ENCODE measurements at places on chromosomes 11 and 22.

GRCh38 chr22:43126501-43127165 is 16.1 kb downstream of the BIK start:
- no peak for DNase-seq

GRCh38 chr11:1837171-1838076 is 1.4 kb upstream of the TNNI2 start:
- peak; percentile 19 for DNase-seq

DNA sequence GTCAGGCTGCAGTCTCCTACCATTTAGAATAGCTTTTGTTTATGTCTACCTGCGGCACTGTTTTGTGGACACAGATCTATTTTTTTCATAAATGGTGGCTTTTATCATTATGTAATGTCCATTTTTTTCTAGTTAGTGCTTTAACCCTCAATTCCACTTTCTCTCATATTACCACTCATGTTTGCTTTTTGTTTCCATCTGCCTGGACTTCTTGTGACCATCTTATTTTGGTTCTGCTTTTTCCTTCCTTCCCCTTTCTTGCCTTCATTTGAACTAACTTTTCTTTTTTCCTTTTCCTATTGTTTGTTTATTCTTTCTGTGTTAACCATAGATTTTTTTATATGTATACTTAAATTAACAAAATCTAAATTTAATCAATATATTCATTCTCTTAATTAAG is 98.5 kb upstream of the SLC22A12 start:
- DNase-seq, result no peak

GRCh38 chr11:85710917-85711316 is 24.9 kb upstream of the CCDC89 start:
- DNase-seq, result no peak

DNA sequence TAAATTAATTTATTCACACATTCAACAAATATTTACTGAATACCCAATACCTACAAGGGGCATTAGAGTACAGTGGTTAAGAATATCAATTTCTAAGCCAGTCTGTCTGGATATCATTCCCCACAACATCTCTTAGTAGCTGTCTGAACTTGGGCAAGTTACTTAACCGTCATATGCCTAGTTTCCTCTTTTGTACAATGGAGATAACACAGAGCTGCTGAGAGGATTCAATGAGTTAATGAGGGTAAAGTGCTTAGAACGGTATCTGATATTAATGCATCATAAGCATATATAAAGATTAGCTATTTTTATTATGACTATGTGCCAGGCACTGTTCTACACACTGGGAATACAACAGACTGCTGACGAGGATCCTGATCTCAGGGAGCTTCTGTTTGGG is 116.4 kb downstream of the APOL5 start:
- DNase-seq, result no peak

DNA sequence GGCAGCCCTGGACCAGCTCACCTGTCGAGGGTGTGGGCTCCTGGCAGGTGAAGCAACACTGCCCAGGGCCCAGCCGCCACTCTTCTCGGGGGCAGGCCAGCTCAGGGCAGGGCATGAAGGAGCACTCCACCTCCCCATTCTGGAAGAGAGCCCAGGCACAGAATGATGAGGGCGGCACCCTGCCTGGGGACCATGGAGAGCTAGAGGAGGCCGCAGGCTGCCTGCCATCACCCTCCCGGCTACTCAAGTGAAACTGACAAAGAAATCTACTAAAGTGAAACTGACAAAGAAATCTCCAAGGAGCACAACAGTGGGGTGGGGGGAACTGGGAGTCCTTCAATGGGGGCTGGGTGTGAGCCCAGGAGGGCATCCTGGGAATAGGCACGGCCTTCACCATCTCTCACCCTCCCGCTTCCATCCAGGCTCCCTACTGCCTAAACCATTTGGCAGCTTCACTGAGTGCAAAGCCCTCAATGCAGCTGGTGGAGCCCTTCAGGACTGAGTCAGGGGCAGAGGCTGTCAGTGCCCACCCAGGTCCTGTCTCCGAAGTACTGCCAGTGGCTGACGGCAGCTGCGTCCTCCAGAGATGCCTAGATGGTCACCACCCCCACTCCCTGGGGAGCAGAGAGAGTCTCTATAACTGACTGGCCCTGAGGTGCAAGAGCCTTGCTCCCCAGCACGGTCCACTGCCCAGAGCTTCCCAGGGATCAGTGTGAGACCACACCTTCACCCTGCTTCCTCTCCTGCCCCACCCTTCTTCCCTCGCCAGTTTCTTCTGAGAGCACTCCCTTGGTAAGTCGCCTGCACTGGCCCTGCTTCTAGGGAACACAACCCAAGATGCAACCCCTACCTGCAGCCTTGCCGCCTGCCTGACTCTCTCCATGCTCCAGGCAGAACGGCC is 21.7 kb downstream of the VWCE start:
- DNase-seq, result no peak

DNA sequence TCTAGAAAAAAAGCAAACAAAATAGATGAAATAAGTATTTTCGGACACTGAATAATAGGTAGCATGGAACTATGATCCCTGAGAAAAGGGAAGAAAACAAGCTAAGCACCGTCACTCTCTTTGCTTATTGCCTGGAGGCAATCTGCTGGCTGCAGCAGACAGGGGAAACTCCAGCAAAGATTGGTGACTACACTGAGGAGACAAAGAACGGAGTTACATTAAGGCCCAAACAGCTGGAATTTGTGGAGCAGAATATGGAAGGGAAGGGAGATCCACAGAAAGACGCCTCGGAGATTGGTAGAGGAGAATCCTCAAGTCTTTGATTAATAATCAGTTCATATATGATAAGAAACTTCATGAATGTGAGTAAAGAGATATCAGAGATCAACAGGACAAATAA is 150.2 kb downstream of the TYR start:
- DNase-seq, result no peak

DNA sequence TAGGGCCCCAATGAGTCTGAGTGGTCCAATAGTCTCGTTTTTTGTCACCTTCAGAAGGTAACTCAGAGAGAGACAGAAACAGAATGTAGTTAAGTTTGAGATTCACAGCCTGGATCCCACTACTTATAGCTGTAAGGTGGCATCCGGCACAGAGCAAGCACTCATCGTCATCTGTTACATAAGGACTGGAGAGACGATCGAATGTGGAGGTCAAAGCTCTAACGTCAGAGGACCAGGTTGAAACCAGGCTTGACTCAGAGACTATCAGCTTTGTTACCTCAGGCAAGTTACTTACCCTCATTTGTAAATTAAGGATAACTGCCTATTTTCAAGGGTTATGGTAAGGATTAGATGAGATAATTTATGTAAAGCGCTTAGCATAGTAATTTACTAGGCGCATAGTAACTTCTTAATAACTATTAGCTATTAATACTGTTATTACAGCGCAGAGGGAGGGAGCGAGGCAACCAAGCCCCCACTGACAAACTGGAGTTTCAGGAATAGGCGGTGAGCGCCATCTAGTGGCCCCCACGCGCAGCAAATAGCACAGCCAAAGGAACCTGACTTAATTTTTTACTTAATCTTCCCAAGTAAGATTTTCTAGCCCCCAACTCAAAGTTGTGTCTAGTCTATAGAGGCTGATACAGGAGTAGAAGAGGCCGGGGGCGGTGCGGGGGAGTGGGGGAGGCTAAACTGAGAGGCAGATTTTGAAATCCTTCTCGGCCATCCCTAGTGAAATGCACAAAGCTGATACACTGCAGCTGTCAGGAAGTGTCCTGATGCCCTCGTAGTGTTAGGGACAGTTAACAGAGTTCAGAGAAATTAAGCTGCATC is 29.0 kb upstream of the API5 start:
- DNase-seq, result peak; percentile 26

DNA sequence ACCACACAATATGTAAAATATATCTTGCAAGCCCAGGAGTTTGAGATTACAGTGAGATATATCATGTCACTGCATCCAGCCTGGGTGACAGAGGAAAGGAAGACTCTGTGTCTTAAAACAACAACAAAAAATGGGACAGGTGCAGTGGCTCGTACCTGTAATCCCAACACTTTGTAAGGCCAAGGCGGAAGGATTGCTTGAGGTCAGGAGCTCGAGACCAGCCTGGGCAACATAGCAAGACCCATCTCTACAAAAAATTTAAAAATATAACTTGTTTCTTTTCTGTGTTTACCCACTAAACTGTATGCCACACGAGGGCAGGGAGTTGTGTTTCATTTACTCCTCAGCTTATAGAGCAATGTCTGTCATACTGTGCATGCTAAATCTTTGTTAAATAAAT is 3.1 kb downstream of the ZNF280A start:
- DNase-seq, result no peak

DNA sequence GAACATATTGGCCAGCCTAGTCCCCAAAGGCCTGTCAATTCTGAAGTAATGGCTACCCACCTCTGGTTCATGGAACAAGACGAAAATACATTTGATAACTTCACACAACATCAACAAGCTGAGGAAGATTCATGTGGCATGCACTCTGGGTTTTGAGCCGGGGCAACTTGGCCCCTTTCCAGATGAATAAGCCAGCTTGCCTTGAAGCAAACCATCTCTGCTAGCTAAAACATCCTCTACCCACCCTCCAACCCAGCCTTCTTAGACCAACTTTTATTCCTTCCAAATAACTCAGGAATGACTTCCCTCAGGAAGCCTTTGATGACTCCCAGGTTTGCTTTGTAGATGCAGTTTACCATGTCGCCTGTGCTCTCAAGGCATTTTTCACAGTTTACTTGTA is 94.4 kb downstream of the SLC1A2 start:
- DNase-seq, result no peak

Measured in NCI-H460 (cell line).